ENCODE measurements at places on chromosomes 3 and 15.
A peak's percentile ranks its signal among the peaks of the same experiment; 100 is the strongest.

DNA sequence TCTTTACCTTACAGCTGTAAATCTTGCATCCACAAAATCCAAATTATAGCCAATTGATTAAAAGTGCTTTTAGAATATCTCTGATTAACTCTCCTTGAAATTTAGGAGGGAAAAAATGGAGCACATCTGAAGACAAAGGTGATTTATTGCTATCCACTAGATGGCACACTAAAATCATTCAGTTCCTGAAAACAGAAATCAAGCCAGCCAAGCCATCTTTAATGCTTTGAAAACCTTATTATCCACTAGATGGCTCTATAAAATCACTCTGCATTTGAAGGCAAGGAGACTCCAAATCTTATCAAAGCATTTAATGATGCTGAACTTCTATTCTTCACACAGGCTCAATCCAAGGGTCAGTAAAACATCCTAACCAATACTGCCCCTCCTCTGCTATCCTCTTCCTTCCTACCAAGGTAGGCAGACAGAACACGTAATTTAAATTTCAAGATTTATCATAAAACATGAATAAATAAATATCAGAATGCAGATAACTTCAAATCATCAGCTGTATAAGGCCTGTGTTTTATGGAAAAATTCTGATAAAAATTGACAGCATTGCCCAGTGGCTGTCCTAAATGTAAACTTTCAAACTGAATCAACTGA lies 48.4 kb downstream of the GOLIM4 start:
- DNase-seq, result no peak

DNA sequence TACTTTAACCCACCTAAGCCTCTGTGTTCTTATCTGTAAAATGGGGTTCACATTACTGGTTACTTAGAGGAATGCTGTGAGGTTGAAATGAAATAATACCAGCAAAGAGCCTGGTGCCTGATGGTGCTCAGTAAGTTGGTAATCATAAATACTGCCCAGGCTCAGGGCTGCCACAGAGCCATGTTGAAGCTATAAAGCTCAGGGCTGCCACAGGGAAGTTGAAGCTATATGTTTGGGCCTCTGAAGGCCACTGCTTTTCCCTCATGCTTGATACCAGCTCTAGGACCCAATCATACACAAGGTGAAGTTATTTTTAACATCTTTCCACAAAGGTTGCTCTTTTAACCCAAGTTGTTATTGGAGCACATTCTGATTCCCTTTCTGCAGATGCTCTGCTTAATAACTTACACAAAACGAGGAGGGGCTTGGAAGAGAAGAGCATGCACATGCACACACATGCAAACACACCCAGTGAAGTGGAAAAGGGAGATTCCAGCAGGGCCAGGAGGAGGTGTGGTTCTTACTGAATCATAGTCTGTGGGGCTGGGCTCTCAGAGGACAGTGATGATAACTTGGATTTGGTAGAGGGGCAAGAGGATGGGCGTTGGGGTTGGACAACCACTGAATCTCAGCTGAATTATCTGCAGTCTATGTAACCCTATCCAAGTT lies 17.4 kb downstream of the PARP14 start:
- DNase-seq, result no peak

DNA sequence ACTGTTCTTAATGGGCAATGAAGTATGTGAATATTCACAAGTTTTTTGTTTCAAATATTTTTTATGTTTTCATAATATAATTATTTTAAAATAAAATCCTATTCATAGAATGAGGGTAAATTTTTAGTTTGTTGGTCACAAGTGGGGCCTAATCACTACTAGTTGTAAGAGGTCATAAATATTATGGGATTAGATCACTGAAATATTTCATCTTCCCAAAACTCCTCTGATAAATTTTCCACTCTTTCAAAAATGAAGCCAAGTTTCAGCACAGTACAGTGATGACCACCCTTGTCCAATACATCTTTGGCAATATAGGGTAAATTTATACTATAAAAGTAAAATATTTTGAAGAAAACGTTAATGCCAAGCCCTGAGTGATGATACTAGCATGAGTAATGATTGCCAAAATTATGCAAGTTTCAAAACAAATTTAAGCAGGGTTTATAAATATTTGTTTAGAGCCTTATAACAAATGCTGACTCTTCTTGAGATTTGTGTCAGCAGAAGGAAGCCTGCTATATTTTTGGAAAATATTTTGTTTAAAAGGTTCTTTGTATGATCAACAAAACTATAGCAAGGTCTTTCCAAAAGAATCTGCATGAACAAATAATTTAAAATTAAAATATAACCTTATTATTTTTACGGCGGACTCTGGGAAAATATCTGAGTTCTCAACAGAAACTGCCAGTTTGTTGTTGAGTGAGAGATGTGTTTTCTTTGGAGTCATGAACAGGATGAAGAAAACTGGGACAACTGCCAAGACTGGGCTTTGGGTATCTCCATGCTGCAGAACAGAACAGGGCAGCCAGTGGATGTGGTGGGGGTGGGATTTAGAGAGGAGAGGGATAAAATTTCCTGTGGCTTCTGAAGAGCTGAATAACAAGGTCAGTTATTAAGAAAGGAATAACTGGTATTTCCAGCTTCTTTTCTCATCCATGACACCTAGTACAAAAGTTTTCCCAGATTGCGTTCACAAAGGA lies 17.9 kb upstream of the TM4SF1 start:
- DNase-seq, result no peak

DNA sequence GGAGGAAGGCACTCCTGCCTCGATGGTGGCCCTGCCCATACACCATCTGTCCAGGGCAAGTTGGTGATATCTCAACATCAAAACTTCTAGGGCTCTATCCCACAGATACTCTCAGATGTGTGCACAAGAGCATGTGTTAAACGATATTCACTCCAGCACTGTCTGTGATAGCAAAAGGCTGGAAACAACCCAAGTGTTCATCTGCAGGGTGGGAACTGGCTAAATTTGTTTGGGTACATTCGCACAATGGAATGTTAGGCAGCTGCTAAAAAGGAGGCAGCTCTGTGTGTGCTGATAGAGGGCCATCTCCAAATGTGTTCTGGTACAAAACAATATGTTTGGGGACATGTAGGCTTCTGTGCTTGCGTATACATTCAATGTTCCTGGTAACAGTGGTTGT lies 19.8 kb downstream of the IGDCC4 start:
- no peak for DNase-seq

DNA sequence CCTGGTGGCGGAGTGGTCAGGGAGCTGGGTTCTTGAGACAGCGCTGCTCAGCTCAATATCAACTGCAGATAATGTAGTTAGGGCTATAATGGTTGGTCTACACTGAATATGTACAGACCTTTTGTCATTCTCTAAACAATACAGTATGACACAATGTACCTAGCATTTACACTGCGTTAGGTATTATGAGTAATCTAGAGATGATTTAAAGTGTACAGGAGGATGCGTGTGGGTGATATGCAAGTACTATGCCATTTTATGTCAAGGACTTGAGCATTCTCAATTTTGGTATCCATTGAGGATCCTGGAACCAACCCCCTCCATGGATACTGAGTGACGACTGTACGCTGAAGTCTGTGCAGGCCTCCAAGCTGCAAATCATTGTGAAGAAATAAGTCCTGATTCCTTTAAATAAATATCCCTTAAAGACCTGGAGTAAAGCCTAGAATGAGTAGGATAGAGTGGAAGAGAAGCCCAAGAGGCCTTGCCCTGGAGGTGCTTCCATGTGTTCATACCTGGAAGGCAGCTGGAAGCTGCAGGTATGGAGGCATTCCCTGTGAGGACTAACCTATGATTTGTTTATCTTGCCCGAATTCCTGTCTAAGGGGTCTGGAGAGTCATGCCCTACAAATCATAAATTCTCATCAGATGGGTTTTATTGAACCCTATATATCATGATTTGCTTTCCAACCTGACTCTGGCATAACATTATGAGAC lies 15.7 kb upstream of the RTP1 start:
- DNase-seq, result no peak

DNA sequence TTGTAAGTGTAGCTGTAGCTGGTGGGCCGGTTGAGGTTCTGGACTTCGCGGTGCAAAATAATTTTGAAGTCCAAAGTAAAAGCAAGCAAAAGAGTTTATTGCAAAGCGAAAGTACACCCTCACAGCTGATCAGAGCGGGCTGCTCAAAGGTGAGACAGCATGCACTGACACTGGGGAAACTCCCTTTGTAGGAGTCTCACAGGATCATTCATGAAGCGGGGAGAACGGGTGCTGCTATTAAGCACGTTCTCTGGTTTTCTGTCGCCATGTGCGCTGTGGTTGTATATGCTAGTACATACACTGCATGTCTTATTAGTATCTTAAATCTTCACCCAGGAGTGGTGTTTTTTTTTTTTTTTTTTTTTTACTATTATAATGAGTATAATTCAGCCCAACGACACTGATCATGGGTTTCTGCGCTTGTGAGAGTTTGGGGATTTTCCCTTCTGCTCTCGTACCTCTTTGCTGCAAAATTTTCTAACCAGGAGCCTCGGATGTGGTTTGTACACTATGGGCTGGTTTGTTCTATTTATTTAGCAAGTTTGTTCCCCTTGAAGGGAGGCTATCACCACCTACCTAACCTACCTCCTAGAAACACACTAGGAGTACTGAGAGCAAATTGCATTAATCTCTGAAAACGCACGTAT lies 1.4 kb upstream of the AP4E1 start:
- peak; percentile 89 for DNase-seq

DNA sequence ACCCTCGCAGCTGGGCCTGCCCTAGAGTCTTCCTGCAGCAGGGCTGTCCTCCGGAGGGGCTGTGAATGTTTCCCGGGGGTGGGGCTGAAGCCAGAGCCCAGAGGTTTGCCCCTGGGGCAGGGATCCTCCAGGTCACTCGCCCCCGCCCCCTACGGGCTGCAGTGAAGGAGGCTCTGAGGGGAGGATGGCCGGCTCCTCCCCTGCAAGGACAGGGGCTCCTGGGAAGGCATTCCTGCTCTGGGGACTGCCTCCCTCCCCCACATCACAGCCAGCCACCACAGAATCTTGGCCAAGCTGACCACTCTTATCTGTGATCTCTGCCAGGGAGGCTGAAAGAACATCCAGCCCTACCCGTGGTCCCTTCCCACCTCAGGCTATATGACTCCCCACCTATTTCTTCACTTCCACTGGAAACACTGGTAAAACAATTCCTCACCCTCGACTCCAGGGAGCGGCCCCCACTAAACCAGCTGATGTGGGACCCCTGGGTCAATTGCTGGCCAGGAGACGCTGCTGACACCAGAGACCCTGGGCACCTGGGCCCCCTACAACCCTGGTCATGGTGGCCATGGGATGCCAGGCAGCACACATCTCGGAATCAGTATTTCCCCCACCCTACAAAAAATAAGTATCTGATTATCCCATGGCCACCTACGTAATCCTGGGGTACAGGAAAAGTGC lies 66.0 kb downstream of the HMCES start:
- DNase-seq, result no peak

DNA sequence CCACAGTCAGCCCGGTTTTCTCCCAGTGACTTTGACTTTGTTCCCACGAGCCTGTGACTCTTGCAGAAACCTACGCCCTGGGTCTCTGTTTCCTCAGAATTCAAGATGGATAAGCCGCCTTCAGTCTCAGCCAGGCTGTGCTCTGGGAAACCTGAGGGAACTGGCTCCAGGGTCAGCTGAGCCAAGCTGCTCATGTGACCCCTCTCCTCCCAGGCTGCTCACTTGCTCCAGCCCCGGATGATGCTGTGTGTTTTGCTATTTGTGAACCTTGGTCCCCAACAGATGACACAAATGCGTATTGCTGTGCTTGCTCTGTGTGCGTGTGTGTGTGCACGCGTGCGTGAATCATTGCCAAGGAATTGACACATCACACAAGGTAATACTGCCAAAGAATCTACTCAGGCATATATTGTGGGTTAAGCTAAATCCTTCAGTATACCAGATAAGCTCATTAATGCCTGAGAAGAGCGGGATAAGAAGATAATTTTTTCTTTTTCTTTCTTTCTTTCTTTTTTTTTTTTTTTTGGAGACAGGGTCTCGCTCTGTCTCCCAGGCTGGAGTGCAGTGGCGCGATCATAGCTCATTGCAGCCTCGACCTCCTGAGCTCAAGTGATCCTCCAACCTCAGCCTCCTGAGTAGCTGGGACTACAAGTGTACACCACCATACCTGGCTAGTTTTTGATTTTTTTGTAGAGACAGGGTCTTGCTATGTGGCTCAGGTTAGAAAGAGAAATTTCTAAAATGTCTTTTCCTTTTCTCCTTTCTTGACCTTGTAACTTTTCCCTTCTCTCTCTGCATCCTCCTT lies 29.2 kb upstream of the UMPS start:
- no peak for DNase-seq

DNA sequence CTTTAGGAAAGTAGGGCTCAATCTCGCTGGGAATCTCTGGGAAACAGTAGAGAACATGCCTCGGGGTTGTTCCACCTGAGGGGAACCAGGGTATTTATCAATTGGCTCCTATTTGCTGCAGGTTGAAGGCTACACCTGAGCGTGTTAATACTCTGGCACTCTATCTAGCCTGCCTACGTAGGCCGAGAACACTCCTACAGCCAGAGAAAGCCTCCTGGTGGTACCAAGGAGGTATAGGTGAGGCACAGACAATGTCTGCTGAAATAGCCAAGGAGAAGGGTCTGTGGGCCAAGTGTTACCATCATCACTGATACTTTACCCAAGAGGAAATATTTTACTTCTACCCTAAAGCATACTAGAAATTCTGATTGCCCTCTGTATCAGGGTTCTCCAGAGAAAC lies 341.0 kb upstream of the UBE2E2 start:
- no peak for DNase-seq

GRCh38 chr3:161372321-161373260 lies 1.3 kb upstream of the SPTSSB start:
- peak; percentile 15 for DNase-seq

DNA sequence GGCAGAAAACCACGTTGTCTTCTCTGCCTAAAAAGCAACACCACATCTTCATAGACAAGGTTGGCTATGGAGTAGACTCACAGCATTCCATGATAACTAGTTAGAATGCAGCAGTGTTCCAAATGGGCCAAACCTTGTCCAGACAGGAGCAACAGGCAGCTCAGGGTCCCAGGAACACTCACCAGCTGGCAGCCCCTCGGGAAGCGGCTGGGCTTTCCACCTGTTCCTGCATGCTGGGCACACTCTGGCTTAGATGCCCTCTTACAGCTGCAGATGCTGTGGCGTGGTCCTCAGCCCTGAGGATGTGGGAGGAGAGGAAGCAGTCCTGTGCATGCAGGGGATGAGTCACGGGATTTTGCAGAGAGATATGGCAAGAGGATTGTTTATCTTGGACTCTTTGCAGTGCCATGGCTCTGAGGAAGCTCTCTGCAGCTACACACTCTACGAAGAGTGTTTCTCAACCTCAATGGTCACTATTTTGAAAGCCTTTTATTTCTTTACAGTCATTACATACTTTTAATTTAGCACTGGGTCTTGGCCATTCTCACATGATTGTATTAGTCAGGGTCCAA lies 11.3 kb downstream of the NRROS start:
- DNase-seq, result no peak

DNA sequence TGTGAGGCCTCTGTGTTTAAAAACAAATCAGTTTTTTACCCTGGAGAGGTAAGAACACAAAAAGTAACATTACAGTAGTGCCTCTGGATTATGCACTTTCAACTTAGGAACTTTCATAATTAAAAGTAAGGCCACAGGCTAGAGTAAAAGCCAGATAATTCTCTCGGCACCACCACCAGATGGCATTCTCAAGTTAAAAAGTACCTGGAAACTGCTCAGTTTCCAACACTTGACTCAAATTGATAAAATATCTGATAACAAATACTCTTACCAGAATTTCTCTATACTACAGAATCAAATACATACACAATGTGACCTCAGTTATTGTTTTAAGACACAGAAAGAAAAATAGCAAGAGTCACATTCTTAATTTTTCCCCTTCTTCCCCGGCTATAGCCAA lies 19.9 kb downstream of the SPICE1 start:
- peak; percentile 21 for DNase-seq

All from central memory CD4-positive, alpha-beta T cell (primary cell).